NCI-H2227 treated with DMSO at 0.1 percent for 48 hours (cell line): ENCODE measurements at places on chromosomes 6 and 20.

GRCh38 chr6:154167126-154167525 is 128.1 kb downstream of the OPRM1 start:
- no peak for DNase-seq

DNA sequence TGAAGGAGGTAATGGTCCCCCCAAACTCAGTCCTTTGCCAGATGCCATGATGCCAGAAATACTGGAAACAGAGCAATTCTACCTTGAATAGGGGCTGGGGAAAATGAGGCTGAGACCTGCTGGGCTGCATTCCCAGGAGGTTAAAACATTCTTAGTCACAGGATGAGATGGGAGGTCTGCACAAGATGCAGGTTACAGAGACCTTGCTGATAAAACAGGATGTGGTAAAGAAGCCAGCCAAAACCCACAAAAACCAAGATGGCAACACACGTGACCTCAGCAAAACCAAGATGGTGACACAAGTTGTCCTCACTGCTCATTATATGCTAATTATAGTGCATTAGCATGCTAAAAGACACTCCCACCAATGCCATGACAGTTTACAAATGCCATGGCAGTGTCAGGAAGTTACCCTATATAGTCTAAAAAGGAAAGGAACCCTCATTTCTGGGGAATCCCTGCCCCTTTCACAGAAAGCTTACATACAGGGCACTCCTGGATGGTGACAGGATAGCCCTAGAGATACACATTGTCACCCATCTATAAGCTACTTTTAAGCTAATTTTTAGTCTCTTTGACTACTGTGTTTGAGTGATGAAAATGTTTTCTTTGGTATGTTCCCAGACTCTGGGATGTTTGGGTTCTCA is 979.7 kb downstream of the TBC1D32 start:
- DNase-seq: no peak

- DNase-seq: no peak
Observed at GRCh38 chr20:35369804-35370203, 42.0 kb downstream of the UQCC1 start.

- no peak for DNase-seq
Observed at GRCh38 chr6:145539831-145540230, 195.5 kb downstream of the EPM2A start.

DNA sequence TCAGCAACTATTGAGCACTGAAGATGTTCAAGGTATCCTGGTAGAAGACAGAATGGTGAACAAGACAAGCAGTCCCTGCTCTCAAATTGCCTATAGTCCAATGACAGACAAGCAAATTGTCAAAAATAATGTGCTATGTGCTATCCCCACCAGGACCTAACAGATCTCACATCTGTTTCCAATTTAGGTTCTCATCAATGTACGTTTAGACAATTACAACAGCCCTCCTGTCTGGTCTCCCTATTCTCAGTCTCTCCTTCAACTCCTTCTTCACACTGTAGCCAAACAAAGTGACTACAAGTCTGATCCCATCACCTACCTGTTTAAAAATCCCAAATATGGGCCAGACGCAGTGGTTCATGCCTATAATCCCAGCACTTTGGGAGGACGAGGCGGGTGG is 7.5 kb downstream of the TAPBP start:
- DNase-seq: no peak

DNA sequence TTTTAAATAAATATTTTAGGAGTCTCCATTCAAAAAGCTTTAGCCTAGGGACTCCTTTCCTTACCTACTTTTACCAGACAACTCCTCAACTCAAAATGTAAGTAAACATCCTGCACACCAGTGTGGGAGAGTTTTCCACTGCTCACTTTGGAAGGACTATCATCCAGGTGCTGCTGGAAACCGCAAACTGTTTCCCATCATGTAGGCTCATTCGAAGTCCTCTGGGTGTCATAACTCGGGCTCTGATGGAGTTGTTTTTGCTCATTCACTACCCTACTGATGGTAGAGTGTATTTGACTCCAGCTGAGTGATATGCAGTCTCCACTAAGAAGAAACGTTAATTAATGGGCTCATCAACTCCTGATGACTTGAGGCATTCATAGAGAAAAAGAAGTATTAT is 136.5 kb upstream of the AKAP12 start:
- DNase-seq: no peak

GRCh38 chr6:82270881-82271635 is 23.5 kb upstream of the IBTK start:
- DNase-seq: peak; percentile 21

DNA sequence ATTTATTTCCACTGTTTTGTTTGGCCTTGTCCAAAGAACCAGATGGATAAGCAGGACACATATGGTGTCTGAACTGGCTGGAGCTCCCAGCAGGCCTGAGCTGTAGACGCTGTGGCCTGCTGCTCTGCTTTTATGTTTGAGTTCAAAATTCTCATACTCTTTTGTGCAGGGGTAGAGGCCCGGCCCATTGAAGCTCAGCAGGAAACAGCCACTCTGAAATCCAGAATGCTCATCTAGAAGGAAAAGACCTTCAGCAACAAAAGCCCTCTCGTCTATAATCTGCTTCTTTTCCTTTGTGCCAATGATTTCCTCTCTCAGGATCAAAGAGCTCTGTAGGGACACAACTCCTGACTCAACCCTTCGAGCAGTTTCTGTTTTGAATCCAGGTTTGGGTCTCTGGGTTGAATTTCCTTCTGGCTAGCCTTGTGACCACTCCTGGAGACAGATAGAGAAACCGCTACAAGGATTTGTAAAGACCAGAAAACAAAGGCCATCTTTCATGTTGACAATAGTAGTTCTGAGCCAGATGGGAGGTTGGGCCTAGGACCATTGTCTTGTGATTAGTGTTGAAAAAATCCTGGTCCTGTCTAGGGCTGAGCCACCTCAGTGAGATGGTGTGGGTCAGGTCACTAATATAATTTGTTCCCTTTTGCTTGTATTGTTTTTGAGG is 446.7 kb downstream of the BCKDHB start:
- no peak for DNase-seq

- no peak for DNase-seq
Observed at GRCh38 chr20:17655286-17655651, 26.8 kb downstream of the RRBP1 start.

DNA sequence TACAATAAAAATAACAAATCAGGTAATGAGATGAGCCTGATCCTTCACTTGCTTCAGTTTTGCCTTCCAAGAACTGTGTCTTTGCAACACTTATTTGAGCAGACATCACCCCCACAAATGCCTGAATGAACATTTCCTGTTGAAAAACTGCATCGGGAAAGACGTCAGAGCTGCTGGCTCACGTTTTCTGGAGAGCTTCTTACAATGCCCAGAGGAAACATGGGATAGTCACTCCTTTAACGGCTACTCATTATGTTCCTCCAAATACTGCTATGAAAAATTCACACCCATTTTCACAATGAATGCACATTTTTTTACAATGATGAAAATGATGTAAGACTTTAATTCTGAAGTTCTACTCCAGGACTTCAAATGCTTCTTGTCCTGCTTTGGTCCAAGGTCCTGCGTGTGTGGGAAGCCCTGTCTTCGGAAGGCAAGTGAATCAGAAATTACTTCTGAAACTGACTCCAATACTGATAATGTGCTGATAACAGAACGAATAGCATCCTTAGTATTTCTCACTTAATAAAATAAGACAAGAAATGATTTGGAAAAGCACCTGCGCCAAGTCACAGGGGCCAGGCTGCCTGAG is 238.0 kb downstream of the ANKRD60 start:
- DNase-seq: no peak

DNA sequence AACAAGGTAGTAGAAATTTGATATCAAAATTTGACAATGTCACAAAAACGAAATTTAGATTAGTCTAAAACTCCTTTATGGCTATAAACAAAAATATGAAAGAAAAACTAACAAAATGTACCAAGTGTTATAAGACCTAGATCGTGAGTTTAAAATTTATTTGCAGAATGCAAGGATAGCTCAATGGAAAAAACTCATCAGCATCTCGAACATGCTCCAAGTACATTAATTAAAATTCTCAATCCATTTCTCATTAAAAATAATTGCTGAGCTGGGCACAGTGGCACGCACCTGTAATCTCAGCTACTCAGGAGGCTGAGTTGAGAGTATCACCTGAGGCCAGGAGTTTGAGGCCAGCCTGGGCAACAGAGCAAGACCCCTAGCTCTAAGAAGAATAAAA is 70.8 kb downstream of the MAP3K5 start:
- DNase-seq: no peak

- no peak for DNase-seq
Observed at GRCh38 chr6:90525421-90525820, 61.5 kb downstream of the MAP3K7 start.

- DNase-seq: no peak
Observed at GRCh38 chr20:1477896-1478490, 11.3 kb upstream of the NSFL1C start.

DNA sequence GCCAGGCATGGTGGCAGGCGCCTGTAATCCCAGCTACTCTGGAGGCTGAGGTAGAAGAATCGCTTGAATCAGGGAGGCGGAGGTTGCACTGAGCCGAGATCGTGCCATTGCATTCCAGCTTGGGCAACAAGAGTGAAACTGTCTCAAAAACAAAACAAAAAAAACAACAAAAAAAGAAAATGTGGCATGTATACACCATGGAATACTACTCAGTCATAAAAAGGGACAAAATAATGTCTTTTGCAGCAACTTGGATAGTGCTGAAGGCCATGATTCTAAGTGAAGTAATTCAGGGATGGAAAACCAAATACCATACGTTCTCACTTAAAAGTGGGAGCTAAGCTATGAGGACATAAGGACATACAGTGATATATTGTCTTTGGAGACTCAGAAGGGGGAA is 96.3 kb downstream of the MYB start:
- DNase-seq: no peak

- DNase-seq: no peak
Observed at GRCh38 chr20:9281803-9282202, 212.9 kb downstream of the PLCB4 start.

DNA sequence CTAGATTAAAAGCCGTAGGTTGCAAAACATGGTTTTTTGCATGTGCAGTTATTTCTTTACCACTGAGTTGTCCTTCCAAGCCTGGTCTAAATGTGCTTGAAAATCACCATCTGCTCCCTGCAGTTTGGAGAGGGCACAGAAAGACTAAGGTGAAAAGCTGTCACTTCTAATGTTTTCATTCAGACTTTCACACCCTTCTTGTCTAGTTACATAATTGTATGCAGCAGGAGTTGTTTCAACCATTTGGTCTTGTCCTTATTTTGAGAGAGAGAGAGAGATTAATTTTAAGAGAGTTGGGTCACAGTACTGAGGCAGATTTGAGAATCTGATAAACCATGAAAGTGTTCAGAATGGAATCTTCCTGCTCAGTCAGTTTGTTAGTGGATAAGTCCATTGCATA is 82.5 kb downstream of the ARID1B start:
- no peak for DNase-seq

DNA sequence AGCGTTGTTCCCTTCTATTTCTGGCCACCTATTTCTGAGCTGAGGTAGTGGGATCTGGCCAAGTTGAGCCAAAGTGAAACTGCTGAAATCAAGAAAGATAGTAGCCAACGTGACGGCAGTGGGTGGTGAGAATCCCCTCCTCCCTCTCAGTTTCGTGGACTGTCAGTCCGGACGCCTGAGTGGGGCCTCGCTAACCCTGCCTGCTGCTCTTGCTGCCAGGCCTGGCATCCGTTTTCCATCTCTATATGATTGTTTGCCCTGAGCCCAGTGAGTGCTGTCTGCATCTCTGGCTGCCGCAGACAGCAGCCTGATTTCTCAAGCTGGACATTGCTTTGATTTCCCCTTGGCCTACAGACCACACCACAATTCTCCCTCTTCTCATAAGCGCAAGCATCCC is 23.5 kb upstream of the PAX1 start:
- no peak for DNase-seq

DNA sequence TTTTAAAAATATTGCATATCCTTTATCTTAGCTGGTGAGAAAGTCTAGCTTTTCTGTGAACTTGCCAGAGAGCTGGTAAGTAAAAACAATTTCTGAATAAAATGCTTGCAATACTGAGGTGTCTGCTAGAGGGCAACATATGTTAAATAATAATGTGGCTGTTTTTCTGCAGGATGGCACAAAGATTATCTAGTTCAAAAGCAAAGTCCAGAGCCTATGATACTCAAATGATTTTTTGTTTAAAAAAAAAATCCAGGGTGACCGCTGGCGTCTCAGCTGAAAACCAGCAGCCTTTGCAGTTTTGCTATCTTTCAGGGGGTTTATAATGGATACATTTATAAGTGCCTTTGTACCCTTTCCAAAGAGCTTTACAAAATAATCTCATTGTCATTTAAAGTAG is 194.9 kb downstream of the PHACTR1 start:
- DNase-seq: peak; percentile 79

GRCh38 chr6:74073429-74073828 is 377.4 kb downstream of the CD109 start:
- no peak for DNase-seq

DNA sequence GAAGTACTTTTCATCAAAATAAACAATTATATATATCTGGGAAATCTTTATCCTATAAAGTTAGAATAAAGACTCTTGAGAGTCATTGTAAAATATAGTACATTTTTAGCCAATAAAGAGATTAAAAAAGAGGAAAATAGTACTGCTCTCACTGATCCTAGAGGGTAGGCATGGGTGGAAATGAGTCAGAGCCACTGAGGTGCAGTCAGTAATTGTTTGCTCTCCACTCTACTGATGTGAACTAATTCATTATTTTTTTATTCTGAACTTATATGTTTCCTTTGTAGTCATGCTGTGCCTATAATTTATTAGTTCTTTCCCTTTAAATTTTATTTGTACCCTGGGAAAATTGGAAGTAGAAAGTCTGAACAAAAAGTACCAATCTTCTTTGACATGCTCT is 1359.4 kb upstream of the GJE1 start:
- DNase-seq: no peak

GRCh38 chr20:14342918-14343317 is 5.5 kb upstream of the FLRT3 start:
- DNase-seq: no peak

GRCh38 chr6:32462609-32463008 is 22.9 kb downstream of the HLA-DRA start:
- DNase-seq: no peak

- DNase-seq: no peak
Observed at GRCh38 chr6:5156627-5157026, 71.5 kb downstream of the PPP1R3G start.

DNA sequence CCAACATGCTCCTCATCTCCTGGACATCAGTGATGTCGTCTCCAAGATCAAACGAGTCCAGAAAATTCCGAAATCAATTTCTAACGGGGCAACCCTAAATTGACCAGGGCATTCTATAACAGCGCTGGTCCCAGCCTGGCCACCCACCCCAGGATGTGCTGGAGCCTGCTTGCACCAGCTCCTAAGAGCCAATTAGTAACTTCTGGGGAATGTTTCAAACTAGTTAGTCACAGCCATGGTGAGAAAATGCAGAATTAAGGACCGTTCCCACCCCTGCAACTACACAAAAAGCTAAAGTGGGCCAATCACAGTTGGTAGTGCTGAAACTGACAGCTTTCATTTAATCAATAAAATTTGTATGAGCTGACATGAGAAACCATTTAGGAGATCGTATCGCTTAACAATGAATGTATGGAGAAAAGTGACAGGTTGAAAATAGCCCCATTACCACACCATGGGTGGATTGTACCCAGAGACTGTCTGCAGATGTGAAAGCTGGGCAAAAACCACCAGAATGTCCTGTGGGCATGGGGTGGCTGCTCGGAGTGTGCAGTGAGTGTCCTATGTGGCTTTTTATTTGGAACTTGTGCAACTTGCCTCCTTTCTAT is 165.7 kb upstream of the AFDN start:
- DNase-seq: no peak
